ENCODE measurements at places on chromosomes 2 and 18.

DNA sequence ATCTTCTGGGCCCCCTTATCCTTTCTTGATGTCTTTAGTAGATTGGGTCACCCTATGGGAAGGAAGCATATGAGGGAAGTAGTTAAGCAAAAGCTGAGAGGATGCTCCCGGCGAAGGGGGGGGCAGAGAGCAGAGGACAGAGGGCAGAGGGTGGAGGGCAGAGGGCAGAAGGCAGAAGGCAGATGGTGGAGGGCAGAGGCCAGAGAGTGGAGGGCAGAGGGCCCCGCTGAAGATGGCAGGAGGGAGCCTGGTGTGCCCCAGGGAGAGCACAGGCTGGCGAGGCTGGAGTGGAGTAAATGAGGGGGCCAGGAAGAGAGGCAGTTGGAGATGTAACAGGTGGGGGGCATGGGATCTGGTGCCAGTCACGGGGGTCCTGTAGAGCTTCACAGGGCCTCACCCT is 7.0 kb downstream of the MLPH start:
- no peak for DNase-seq

- no peak for DNase-seq
Observed at GRCh38 chr18:62457877-62458276, 64.9 kb upstream of the ZCCHC2 start.

DNA sequence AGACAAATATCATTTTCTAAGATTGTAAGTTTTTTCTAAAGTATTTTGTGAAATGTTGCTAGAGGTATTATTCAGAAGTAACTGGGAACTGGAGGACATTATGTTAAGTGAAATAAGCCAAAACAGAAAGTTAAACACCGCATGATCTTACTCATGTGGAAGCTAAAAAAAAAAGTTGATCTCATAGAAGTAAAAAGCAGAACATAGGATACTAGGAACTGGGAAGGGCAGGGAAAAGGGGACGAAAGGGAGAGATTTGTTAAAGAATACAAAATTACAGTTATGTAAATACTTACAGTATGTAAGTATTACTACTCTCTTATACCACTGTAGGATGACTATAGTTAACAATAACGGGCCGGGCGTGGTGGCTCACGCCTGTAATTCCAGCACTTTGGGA is 46.7 kb upstream of the CDKL4 start:
- DNase-seq = no peak

GRCh38 chr18:32270341-32270740 is 80.5 kb downstream of the MEP1B start:
- DNase-seq = no peak

GRCh38 chr2:205032093-205032551 is 486.8 kb downstream of the PARD3B start:
- no peak for DNase-seq

- no peak for DNase-seq
Observed at GRCh38 chr18:37547196-37547827, 18.3 kb downstream of the CELF4 start.

DNA sequence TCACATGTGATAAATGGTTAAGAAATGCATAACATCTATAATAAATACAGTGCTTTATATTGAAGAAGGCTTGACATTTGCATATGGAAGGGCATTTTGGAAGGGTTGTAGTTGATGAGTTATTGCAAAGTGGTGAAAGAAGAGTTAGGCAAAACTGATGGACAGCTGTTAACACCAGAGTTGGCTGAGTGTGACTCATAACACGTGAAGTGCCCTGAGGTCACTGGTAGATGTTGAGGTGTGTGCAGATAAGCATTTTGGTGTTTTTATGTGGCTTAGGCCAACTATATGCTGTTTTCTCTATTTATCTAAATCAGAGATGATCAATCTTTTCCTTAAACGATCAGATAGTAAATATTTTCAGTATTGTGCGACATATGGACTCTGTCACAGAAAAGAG is 154.3 kb upstream of the KCNH7 start:
- DNase-seq = no peak

DNA sequence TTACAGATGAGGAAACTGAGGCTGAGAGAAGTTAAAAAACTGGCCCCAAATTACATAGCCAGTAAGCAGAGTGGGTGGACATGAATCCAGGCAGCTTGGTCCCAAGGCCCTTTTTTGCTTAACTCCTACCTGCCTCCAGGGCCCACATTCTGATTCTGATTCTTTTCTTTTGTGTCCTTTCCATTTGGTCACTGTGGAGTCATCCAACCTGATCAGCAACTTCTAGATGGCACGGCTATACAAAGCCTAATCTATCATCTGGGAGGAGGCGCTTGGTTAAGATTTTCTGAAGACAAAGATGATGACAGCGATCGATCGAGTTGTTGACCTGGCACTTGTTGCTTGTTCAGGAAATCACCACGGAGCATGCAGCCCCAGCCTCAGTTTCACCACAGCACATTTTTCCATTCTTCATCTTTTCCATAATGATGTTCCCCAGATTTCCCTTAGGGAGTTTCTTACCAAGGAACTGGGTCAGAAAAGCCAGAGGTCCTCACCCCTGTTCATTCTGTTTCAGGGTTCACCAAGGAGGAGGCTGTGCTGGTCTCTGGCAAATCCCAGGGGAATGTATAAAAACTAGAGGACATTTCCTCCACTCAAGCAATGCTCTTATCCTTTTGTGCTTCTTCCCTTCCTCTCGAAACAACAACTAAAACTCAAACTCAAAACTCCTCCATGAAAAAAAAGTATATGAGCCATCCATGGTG is 6.9 kb upstream of the IGFBP2 start:
- no peak for DNase-seq

- DNase-seq = no peak
Observed at GRCh38 chr2:238963161-238963970, 115.5 kb downstream of the TWIST2 start.

GRCh38 chr18:22868831-22869230 is 64.3 kb upstream of the RBBP8 start:
- DNase-seq = no peak

DNA sequence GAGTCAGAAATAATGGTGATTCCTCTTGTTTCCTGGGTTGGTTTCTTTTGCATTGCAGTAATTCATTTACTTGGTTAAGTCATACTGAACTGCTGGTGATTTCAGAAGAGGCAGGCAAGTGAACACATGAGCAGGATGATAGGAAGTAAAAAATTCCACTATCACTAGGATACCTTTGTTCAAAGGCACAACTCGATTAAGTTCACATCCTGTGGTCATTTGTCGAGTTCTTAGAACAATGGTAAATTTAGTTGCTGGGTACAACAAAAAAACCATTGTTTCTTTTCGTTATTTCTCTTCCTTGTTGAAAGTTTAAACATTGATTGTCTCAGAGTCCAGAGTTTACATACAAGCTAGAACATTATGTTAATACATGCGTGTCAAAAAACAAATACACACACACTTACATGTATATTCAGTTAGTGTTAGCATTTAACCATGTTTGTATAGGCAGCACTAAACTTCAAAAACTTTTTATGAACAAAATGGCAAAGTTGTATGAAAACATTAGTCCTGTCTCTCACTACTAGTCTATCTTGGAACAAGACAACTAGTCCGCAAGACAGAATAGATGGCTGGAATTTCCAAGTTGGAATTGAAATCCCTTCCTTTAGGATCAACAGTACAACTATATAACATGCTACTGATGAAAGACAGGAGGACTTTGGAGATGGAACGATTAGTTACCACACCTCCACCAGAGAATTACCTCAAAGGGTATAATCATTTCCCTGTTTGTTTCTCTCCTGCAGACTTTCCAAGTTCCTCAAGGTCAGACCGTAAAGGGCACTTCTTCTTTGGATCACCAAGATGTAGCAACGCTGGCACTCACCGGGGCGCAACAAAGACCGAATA is 26.2 kb downstream of the STK39 start:
- DNase-seq = no peak

DNA sequence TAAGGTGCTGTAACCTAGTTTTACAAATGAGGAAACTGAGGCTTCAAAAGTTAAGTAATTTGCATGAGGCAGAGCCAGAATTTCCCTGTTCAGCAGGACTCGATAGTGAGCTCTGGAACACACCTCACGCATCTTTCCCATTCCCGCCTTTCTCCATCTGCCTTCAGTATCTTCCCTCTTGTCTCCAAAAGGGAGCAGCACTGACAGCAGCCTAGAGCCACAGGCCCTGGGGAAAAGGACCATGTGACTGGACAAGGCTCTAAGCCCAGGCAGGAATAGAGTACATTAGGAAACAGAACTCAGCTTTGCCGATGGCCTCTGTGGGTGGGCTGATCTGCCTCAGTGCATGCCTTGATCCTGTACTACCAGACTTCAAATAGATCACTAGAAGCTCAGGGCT is 21.5 kb downstream of the GPR155 start:
- no peak for DNase-seq

DNA sequence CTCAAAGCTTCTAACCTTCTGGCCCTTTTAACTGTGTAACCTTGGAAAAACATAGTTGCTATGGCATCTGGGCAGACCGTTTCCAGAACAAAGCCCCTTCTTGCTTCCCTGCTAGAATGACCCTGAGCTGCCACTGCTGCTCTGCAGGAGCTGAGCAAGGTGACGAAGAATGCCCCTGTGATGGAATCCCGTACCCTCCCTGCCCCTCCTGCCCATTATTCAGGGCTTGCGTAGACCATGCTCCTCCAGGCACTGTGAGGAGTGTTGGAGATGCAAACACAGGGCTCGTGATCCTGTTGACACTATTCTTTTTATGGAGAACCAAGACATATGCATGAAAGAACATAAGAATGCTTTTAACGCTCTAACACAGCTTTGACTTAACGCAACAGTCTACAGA is 191.1 kb downstream of the CDH2 start:
- DNase-seq = no peak

DNA sequence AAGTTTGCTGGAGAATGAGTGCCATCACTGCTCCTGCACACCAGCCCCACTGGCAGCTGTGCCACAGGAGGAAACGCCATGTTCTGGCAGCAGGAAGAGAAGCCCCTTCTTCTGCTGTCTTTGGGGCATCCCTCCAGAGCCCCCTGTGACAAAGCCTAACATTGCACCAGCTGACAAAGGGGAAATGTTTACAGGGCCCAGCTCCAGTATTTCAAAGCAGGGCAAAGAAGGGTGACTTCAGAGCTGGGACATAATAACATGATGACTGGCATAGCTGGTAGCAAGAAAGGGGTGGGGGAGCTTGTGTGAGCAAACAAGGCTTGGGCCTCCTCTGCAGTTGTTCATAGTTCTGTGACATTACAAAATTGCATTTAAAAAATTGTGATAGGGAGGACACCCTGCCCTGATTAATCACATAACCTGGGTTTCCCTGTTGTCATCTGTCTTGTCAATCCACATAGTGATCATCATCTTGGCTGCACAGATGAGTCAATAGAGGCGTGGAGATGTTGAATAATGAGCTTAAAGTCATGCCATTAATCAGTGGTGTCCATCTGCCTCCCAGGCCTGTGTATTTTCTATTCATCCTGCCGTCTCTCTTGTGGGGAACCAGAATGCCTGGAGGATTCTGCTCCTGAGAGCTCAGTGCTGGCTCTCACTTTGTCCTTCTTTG is 29.1 kb upstream of the PDIA6 start:
- DNase-seq = no peak

GRCh38 chr18:9156604-9157249 is 20.1 kb downstream of the ANKRD12 start:
- no peak for DNase-seq

DNA sequence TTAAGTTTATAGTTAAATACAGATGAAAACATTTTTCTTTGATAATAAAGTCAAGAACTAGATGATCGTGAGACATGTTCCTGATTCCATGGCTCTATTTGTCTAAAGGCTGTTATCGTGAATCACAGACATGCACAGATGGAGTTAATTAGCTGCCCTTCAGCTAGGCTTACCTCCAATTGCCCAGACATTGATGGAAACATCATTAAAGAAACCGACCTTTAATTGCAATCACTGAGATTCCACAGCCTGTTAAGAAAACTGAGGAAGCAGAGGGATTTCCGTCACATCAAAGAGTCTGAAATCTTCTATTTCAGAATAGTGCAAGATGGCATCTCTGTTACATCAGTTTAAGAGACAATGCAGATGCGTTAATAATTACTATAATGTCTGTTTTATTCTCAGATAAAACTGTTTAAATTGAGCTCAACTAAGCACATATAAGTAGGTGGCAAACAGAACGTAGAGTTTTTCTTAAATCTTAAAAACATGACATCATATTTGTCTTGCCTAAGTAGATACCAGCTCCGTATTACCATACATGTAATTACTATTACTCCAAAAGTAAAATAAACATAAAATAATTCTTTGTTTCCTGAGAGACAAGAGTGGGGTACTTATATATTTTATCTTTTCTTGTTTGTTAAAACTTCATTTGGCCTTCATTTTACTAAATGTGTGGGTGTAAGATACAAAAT is 23.9 kb upstream of the CRACDL start:
- no peak for DNase-seq

DNA sequence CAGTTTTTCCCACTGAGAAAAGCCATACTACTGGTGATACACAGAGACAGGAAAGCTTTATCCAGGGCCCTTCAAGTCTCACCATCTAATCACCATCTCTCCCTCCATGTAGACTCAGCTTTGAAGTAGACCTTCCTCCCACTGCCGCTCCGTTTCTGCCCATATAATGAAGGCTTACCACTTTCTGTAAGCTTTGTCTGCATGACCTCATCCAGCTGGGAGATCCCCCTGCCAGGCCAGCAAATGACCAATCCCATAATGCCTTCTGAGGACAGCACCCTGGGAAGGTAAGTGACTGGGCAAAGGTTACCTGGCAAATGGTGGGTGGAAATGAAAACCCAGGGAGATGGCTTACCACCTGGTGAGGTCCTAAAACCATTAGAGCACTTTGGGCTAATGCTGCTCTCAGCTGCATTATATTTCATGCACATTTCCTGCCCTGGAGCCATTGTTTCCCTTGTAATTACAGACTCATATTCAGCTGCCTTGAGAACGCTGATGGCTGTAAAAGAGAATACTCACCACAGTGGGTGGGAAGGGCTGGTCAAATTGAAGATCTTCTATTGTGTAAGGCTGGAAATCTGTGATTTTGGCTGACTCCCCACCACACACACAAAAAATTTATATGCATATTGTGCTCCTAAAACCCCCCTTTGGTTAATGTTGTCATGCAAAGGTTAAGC is 350.7 kb upstream of the SYT4 start:
- no peak for DNase-seq

DNA sequence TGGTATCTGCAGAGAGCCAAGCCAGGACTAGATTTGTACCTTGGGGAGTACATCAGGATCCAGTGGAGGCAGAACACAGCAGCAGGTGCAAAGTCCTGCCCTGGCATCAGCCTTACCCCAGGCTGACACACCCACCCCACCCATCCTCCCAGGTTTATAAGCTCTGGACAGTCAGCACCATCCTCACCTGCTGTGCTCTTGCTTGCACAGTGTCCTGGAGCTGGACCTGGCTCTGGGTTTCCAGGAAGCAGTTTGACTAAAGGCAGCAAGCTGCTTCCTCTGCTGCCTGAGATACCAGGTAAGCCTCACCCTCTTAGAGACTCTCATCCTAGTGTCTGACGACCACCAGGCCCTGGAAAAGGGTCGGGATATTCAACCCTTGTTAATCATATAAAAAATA is at the start of gene SULT1C3:
Gene SULT1C3 (plus strand): TSS at position 183 of the 400 bp plus-strand sequence. CDS start 7,227 bp downstream, outside the sequence.
- DNase-seq = no peak

- no peak for DNase-seq
Observed at GRCh38 chr2:64591188-64591587, 62.5 kb downstream of the SERTAD2 start.
